ENCODE measurements at places on chromosomes 7 and 10.
A peak's percentile ranks its signal among the peaks of the same experiment; 100 is the strongest.

DNA sequence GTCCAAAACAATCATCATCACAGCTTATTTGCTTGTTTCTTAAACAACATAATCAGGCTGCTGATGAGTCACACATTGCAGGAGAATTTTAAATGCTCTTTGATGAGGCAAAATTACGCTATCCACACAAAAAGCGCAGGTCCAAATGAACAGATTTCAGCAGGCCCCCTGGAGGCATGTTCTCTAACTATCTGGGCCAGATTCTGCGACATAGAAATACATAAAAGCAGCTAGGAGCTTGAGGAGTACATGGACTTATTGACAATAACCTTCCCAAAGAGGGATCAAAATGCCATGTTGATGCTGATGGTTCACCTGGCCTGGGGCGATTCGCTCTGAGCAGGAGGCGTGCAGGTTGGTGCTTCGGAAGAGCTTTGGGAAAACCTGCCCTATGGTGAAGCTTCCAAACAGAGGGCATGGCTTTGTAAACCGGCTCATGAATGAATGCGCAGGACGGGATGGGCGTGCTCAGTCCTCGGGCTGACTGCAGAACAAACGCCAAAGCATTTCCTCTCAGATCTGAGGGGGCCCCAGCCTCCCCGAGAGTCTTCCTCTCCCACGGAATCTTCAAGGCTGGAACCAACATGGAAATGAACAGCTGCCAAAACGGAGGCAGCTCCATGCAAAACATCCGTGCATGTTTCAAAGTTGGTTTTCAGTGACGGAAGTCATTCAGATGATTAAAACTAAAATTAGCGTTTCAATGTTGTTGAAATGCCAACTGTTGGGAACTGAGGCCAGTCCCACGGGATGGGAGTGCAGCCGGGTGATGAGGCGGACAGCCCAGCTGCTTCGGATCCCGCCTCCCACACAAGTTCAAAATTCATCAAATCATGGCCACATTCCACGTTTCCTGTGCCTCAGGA lies 179.6 kb downstream of the TCERG1L start:
- H3K27ac ChIP-seq, result no peak overlapping the region
- DNase-seq, result no peak
- no peaks in the 10 kb centered on the region for H3K36me3 ChIP-seq
- H3K4me1 ChIP-seq, result no peaks in the 10 kb centered on the region

DNA sequence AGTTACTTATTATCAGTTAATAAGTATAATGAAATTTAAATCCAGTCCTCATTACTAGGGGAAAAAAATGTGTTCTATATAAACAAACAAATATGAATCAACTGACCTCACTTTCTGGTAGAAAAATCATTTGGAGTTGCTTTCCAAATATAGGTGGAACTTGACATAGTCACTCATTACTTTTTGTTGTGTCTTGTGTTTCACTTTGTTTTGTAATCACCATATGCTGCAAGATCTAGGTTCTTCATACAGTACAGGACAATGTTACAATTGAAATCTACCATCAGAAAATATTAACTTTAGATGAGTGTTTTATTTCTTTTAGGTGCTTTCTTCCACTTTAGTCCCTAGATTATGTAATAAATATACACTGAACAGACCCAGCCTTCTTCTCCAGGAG lies 16.9 kb downstream of the TFEC start:
- H3K4me1 ChIP-seq, result no peaks in the 10 kb centered on the region
- no peaks in the 10 kb centered on the region for H3K36me3 ChIP-seq
- DNase-seq, result no peak
- H3K4me3 ChIP-seq, result no peak overlapping the region

DNA sequence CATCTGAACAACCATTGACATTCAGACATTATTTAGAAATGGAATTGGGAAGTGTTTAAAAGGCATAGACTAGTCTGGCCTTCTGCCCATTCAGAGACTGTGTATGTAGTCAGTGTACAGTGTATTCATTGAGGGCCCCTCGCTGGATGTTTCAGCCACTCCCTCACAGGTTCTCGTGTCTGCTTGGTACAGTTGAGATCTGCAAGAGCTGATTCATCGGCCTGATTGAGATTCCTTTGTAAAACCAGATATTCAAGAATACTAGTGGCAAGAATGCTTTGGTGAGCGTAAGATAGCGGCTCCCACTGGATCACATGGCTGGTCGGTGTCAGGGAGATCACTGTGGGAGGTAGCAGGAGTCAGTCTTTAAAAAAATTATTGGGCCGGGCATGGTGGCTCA lies 119.5 kb downstream of the TCF7L2 start:
- H3K27me3 ChIP-seq, result no peaks in the 10 kb centered on the region
- no peak overlapping the region for H3K4me3 ChIP-seq
- no peak overlapping the region for H3K27ac ChIP-seq
- DNase-seq, result no peak

GRCh38 chr7:123169065-123169464 lies 30.7 kb downstream of the SLC13A1 start:
- H3K4me3 ChIP-seq, result no peak overlapping the region
- no peaks in the 10 kb centered on the region for H3K36me3 ChIP-seq
- no peak for DNase-seq
- no peak overlapping the region for H3K27ac ChIP-seq
- H3K27me3 ChIP-seq, result no peaks in the 10 kb centered on the region

GRCh38 chr7:54728411-54728810 lies 30.6 kb downstream of the SEC61G start:
- no peaks in the 10 kb centered on the region for H3K4me1 ChIP-seq
- H3K27ac ChIP-seq, result no peak overlapping the region
- no peak for DNase-seq
- no peaks in the 10 kb centered on the region for H3K27me3 ChIP-seq
- H3K4me3 ChIP-seq, result no peak overlapping the region
- H3K36me3 ChIP-seq, result no peaks in the 10 kb centered on the region

DNA sequence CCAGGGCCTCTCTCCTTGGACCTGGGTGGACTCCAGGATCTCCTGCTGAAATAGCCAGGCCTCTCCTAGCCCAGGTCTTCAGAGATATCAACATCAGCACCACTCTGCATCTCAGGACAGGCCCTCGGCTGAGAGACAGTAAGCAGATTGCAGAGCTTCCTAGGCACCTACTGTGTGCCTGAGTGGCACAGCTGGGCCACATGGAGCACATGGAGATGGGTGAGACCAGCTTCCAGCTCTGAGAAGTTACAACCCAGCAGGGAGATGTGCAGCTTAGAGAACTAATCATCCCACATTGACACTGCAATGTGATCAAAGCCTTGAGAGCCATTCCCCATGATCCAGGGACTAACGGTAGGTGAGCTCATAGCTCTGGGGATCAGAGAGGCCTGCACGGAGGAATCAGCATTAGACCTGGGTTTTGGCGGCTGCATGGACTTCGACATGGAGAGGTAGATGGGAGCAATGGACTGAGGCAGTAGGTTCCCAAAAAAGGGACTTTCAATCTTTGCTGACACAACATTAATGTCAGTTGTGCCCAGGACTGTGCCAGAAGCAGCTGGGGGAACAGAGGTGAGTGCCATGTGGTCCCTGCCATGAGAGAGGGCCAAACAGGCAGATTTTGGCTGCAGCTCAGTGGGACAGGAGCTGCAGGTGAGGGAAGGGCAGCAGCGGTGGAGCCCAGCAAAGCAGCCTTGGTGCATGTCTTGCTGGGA lies 76.0 kb upstream of the LEP start:
- H3K36me3 ChIP-seq, result no peaks in the 10 kb centered on the region
- H3K27me3 ChIP-seq, result peaks cover 47% of the 10 kb centered on the region
- DNase-seq, result no peak
- H3K4me1 ChIP-seq, result peaks cover 5% of the 10 kb centered on the region
- no peak overlapping the region for H3K4me3 ChIP-seq

DNA sequence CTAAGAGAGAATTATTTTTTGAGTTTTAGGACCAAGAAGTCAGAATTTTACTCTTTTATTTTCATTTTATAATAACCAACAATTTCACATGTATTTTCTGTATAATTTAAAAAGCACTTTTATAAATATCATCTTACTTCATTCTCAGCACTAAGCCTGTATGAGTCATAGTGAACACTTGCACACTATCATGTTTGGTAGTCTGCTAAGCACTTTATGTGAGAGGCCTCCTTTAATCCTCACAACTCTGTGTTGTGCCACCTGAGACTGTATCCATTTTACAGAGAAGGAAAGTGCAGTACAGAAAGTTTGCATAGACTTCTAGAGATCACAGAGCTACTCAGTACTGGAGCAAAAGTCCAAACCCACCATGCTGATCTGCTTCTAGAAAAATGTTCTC lies 939.6 kb downstream of the NRG3 start:
- DNase-seq, result no peak
- no peak overlapping the region for H3K27ac ChIP-seq
- no peaks in the 10 kb centered on the region for H3K36me3 ChIP-seq
- H3K4me3 ChIP-seq, result no peak overlapping the region
- no peaks in the 10 kb centered on the region for H3K4me1 ChIP-seq

GRCh38 chr10:85995791-85996190 lies 370.8 kb downstream of the GRID1 start:
- H3K4me3 ChIP-seq, result no peak overlapping the region
- no peak overlapping the region for H3K27ac ChIP-seq
- H3K4me1 ChIP-seq, result no peaks in the 10 kb centered on the region
- peak; percentile 20 for DNase-seq
- H3K36me3 ChIP-seq, result no peaks in the 10 kb centered on the region

DNA sequence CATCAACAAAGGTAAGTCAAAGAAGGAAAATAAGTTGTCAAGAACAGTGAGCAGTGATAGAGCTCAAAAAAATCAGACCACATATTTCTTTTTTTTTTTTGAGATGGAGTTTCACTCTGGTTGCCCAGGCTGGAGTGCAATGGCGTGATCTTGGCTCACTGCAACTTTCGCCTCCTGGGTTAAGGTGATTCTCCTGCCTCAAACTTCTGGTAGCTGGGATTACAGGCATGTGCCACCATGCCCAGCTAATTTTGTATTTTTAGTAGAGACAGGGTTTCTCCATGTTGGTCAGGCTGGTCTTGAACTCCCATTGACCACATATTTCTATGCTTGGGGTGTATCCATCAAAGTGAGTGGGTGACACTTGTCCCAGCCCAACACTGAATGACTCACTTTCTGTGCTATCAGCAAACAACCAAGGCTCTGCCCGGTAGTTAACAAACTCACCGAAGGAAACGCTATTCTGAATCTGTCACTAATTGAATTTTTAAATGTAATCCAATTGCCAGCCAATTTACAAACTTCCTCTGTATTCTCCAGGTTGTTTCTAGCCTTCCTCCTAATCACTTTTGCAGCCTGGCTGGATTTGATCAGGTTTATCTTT lies 19.6 kb upstream of the SMNDC1 start:
- H3K27ac ChIP-seq, result no peak overlapping the region
- no peaks in the 10 kb centered on the region for H3K27me3 ChIP-seq
- no peak overlapping the region for H3K4me3 ChIP-seq
- H3K4me1 ChIP-seq, result no peaks in the 10 kb centered on the region

- no peak overlapping the region for H3K27ac ChIP-seq
- no peaks in the 10 kb centered on the region for H3K27me3 ChIP-seq
- no peaks in the 10 kb centered on the region for H3K36me3 ChIP-seq
- no peak for DNase-seq
- H3K4me1 ChIP-seq, result no peaks in the 10 kb centered on the region
Measured at GRCh38 chr7:145718129-145718528, 398.5 kb upstream of the CNTNAP2 start.

GRCh38 chr7:105863876-105864275 lies 12.5 kb downstream of the ATXN7L1 start:
- no peaks in the 10 kb centered on the region for H3K4me1 ChIP-seq
- DNase-seq, result no peak
- no peaks in the 10 kb centered on the region for H3K27me3 ChIP-seq
- no peaks in the 10 kb centered on the region for H3K36me3 ChIP-seq

DNA sequence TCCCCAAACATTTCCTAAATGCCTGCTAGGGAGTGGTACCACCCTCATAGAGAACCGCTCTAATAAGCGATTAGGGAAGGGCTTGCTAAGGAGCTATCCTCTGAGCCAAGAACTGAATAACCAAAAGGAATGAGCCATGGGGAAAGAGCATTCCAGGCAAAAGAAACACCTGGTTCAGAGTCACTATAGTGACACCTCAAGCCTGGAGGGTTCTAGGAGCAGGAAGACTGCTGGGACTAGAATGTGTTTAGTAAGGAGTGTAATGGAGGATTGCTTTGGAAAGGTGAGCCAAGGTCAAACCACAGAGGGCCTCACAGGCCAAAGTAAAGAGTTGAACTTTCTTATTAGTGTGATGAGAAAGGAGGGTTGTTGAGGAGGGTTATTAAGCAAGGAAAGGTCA lies 38.7 kb upstream of the NRBF2 start:
- DNase-seq, result no peak
- no peaks in the 10 kb centered on the region for H3K27me3 ChIP-seq
- no peak overlapping the region for H3K4me3 ChIP-seq

- H3K4me1 ChIP-seq, result no peaks in the 10 kb centered on the region
- no peaks in the 10 kb centered on the region for H3K36me3 ChIP-seq
- H3K27me3 ChIP-seq, result no peaks in the 10 kb centered on the region
- no peak for DNase-seq
- no peak overlapping the region for H3K4me3 ChIP-seq
- H3K27ac ChIP-seq, result no peak overlapping the region
Measured at GRCh38 chr10:15208221-15208620, 39.7 kb upstream of the NMT2 start.

DNA sequence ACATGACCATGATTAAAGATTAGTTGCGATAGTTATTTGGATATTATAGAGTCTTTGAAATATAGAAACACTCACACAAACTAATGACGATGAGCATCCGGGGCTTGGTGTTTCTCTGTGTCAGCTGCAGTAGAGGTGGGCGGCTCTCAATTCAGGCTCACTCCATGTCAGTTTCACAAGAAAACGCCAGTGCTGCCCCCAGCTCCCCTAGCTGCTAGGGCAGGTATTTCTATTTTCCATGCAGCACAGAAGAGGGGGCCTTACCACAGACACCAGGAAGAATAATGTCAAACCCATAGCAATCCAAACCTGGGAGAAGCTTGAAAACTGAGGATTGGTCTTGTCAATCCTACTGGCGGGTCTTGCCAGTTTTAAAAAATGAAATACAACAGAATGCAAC lies 197.1 kb downstream of the PHTF2 start:
- no peak overlapping the region for H3K27ac ChIP-seq
- no peaks in the 10 kb centered on the region for H3K36me3 ChIP-seq
- DNase-seq, result no peak

DNA sequence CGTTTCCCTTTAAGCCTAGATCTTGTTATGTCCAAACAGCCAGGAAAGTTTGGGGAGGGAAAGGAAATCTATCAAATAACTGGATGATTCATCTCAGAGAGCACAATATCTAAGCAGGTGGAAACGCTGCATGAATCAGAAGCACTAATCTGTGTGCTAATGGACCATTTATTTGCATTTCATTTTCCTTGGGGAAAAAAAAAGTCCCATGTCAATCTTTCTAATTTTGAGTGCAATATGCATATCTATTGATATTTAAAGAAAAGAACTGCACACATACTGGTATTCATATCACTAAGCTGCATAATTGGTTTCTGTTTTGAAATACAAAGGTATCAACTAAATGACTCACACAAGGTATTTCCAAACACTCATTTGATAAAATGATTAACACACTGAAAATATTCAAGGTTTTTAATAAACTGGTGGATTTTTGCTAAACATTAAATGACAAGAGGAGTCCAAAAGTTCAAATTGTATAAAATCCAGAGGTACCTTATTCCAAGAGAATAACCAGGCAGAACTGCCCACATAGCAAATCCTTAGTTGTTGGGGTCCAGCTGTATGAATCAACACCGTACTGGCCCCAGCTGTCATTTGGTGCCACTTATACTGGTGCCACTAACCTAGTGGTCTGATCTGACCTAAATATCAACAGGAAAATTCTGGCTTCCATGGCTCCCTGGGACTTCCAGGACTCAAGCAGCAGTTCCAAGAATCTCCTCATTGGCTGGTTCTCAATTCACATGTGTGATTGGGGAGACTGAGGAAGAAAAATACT lies 122.2 kb upstream of the SP4 start:
- no peaks in the 10 kb centered on the region for H3K4me1 ChIP-seq
- H3K36me3 ChIP-seq, result no peaks in the 10 kb centered on the region
- no peak overlapping the region for H3K27ac ChIP-seq
- DNase-seq, result no peak
- no peak overlapping the region for H3K4me3 ChIP-seq
